Natural killer cell (primary cell): ENCODE measurements at places on chromosomes 6 and 20. TPM values are rescaled to one million over a fixed set of nuclear protein-coding genes. Genes with fewer than 3 reads are reported as not detected.

DNA sequence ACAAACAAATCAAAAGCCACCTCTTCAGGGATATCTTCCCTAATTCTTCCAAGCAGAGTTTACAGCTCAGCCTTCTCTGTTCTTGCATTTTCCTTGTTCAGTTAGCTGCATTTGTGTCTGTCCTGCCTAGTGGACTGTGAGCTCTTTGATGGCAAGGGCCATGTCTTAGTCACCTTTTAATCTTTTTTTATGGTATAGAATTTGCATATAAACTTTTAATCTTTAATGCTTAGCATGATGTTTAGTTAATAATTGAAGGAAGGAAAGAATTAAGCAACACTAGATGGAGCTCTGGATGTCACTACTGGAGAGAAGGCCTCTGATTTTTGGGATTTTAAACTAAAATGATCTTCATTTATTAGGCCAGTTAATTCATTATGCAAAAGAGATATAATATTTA, 12.1 kb downstream of the PPP2R5D start:
- no peaks in the 10 kb centered on the region for H3K4me1 ChIP-seq
- H3K27ac ChIP-seq, result no peak overlapping the region
- no peak overlapping the region for H3K4me3 ChIP-seq
- H3K36me3 ChIP-seq, result peaks cover 4% of the 10 kb centered on the region

GRCh38 chr6:40387871-40388264, 199.3 kb downstream of the LRFN2 start:
- no peaks in the 10 kb centered on the region for H3K36me3 ChIP-seq
- H3K4me1 ChIP-seq, result peaks cover 14% of the 10 kb centered on the region
- DNase-seq, result no peak
- no peak overlapping the region for H3K27ac ChIP-seq
- no peak overlapping the region for H3K4me3 ChIP-seq
- no peaks in the 10 kb centered on the region for H3K27me3 ChIP-seq

DNA sequence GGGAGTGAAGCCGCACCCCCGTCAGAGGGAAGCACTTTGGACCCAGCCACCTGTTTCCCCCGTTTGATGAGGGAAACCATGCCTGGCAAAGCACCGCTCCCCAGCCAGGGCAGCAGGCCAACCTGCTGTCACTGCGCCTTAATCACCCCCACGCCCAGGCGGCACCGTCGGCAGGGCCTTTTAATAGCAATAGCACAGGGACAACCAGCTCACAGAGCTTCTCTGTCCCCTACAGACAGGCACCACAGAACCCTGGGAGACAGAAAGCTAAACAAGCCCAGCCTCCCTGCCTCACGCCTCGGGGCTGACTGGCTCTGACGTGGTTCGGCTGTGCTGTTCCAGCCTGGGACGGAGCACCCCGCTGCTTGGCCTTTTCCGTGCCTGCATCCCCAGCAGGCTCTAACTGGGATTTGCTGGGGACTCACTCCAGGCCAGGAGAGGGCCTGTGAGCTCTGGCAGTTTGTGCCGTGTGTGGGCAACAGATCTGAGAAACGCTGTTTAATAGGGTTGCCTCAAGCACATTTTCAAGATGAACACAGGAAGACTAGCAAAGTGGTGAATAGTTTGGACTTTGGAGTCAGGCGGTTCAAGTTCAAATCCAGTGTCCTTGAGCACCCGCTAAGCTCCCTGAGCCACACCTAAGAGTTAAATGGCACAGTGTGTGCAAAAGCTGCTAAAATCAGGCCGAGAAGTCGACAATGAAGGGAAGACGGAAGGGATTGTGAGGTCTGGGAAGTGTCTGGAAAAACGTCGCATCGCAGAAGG, 223.8 kb downstream of the NRN1 start:
- H3K4me3 ChIP-seq, result no peak overlapping the region
- no peak for DNase-seq
- no peak overlapping the region for H3K27ac ChIP-seq
- H3K4me1 ChIP-seq, result peaks cover 5% of the 10 kb centered on the region
- H3K27me3 ChIP-seq, result no peaks in the 10 kb centered on the region

The VGLL2 gene
- not detected for total RNA-seq
